ENCODE measurements at places on chromosomes 12 and 14. TPM values are rescaled to one million over a fixed set of nuclear protein-coding genes. Genes with fewer than 3 reads are reported as not detected.

The VWF gene
- total RNA-seq, result 53.7 TPM

The TAS2R19 gene
- total RNA-seq, result 1.2 TPM

The MARS1 gene
- total RNA-seq, result 130 TPM

The ASPG gene
- total RNA-seq, result 59.2 TPM

The LBHD2 gene
- not detected for total RNA-seq

The CLEC6A gene
- not detected for total RNA-seq

DNA sequence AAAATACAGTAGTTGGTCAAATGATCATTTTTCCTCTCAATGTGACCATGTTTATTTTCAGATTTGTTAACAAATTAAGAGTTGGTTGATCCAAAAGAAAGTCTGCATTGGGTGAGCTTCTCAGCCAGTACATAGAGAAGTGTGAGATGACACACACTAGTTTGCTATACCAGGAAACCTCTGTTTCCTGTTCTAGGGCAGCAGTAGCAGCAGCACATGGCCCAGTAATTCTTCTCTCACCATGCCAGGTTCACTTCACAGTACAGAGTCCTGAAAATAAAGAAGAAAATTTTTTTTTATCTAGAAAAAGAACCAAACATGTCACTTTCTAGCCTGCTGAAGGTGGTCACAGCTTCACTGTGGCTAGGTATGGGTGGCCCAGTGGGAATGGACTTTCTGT, 250.2 kb upstream of the OR4E1 start:
- peak; percentile 79 for ATAC-seq

- ATAC-seq, result no peak
Measured at GRCh38 chr14:94337274-94337673, 14.1 kb upstream of the SERPINA6 start.

GRCh38 chr12:24496755-24497154, 452.1 kb downstream of the BCAT1 start:
- no peak for ATAC-seq

- ATAC-seq, result no peak
Measured at GRCh38 chr12:13247596-13247995, 51.1 kb downstream of the EMP1 start.

DNA sequence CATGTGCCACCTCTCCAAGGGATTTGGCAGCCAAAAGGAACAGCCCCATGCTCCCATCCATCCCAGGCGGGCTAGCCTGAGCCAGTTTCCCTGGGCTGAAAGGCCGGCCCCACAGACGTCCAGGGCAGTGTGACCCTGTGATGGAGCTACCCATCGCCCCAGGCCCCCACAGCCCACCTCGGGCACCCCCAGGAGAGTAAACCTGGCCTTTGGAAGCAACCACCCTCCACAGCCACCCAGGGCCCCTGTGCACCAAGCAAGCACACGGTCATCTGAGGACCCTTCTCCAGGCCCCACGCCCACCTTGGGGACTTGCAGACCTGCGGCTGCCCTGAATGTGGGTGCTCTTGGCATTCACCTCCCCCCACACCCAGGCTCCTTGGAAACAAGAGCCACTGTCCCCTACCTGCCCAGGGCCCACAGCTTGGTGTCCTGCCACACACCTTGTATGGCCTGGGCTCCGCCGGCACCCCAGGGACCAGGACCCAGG, 8.4 kb downstream of the AHNAK2 start:
- ATAC-seq, result no peak

GRCh38 chr12:4392223-4392742, 12.8 kb upstream of the FGF23 start:
- ATAC-seq, result no peak

GRCh38 chr12:81354327-81354932, 276.6 kb downstream of the ACSS3 start:
- ATAC-seq, result no peak

DNA sequence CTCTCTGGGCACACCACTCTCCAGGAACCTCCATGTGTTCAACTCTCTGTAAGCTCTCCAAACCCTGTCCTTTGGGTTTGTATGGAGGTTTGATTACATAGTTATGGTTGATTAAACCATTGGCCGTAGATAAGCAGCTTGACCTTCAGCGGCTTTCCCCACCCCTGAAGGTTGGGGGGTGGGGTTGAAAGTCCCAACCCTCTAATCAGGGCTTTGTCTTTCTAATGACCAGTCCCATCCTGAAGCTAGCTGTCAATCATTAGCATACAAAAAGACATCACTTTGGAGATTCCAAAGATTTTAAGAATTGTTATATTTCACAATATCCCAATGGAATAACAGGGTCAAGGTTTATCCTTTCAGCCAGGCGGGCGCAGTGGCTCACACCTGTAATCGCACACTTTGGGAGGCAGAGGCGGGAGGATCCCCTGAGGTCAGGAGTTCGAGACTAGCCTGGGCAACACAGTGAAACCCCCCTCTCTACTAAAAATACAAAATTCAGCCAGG, 8.4 kb downstream of the FAM186A start:
- ATAC-seq, result no peak

DNA sequence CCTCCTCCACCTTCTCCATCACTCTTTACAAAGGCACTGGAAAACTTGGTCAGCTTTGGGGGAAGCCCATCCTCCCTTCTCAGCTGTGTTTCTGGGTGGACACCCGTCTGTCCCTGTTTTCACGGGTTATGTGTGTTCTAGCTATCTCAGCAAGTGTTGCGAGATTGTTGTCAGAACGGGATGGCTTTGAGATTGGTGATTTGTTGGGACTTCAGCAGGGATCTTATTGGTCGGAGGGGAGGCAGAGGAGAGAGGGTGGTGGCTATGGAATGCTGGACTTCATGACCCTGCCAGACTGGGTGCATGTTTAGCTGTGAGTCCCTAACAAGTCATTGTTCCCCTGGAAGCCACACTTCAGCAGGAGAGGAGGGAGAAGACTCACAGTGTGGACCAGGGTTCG, 2.1 kb downstream of the USP5 start:
- no peak for ATAC-seq

GRCh38 chr12:108911915-108912314, 32.0 kb downstream of the DAO start:
- ATAC-seq, result peak; percentile 74

- peak; percentile 84 for ATAC-seq
Measured at GRCh38 chr14:91127401-91127801, 13.5 kb downstream of the DGLUCY start.

DNA sequence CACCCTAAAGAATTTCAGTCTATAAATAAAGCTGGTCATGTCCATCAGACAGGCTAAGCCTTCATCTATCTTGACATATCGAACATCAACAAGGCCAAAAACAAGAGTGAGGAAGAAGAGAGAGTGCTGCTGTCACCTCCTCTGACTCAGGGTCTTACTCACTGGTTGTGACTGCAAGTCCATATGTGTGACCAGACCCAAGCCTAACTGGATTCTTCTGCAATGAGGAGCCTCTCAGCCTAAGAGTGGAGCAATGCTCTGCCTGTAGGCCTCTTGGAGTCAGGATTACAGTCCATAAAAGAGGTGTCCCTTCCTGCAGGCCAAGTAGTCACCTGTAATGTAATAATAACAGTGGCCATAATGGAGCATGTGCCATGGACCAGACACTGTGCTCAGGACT, 121.2 kb upstream of the SLC35F4 start:
- ATAC-seq, result peak; percentile 87

DNA sequence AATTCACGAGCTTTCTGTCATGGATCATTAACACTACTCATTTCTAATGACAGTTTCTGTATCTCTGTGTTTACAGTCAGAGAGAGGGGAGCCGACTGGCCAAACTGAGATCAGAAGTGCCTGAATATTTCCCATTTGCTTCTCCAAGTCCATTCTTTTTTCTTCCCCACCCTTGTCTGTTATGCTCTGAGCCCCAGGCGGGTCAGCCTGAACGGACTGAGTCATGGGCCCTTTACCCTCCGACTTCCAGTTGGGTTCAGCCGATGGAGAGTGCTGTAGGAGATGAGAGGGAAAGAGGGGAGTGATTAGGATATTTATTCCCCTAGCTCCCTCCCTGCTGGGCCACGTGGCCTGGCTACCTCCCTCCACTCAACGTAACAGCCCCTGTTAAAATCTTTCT, 104.7 kb downstream of the PAH start:
- no peak for ATAC-seq

DNA sequence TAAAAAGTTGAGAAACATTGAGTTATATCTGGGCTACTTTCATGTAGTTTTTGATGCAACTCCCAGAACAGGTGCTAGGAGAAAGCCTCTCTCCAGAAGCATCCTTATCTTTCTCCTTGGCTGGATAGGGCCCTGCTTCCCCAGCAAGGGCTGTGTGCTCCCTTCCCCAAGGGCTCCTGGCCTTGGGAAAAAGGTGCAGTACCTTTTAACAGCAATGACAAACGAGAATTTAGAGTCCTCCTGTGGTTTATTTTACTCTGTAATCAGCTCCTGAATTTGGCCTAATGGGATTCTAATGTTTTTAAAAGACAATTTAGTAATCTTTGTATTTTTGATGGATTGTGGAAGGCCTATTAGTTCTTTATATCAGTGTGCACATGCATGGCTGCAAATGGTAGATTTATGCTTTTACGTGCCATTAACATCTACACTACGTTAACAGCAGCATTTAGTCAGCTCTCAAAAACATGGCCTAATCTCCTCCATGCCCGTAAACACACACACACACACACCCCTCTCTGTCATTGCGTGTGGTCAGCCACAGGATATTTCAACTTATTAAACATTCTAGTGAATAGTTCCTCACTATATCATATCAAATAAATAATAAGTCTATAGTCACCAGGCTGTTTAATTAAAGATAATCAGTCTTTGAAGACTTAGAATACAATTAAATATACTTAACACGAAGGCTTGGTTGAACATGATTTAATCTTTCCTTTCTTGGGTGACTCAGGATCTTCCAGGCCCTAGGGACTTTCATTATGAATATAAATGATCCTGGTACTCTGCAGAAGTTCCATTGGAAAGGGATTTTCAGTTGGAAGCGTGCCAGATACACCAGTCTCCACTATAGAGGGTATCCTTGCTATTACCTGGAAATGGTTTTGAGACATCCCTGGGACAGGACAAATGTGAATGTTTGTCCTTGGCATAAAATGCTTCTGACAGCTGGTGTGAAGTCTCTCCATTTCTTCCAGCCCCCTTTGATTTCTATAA, 181.4 kb upstream of the PWP1 start:
- ATAC-seq, result no peak

GRCh38 chr12:24814379-24815113, 134.4 kb downstream of the BCAT1 start:
- no peak for ATAC-seq

GRCh38 chr14:92712654-92713051, 35.8 kb downstream of the LGMN start:
- no peak for ATAC-seq

GRCh38 chr12:14327711-14328110, 37.8 kb upstream of the ATF7IP start:
- ATAC-seq, result peak; percentile 95

DNA sequence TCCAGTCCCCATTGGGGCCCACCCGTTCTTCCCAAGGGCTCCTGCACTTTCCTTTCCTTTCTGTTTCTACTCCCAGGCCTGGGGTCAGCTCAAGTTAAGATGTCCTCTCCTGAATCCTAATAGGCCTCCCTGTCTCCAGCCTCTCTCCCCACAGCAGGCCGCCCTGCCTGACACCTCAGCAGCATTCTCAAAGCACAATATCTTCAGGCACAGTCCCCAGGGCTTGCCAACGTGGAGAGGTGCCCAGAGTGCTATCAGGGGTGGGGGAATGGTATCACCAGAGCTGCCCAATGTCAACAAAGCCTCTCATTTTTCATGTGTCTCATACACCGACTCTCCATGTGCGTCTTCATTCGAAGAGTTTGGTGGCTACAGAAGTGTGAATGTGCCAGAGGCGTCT, 123.0 kb downstream of the FOXN3 start:
- no peak for ATAC-seq

DNA sequence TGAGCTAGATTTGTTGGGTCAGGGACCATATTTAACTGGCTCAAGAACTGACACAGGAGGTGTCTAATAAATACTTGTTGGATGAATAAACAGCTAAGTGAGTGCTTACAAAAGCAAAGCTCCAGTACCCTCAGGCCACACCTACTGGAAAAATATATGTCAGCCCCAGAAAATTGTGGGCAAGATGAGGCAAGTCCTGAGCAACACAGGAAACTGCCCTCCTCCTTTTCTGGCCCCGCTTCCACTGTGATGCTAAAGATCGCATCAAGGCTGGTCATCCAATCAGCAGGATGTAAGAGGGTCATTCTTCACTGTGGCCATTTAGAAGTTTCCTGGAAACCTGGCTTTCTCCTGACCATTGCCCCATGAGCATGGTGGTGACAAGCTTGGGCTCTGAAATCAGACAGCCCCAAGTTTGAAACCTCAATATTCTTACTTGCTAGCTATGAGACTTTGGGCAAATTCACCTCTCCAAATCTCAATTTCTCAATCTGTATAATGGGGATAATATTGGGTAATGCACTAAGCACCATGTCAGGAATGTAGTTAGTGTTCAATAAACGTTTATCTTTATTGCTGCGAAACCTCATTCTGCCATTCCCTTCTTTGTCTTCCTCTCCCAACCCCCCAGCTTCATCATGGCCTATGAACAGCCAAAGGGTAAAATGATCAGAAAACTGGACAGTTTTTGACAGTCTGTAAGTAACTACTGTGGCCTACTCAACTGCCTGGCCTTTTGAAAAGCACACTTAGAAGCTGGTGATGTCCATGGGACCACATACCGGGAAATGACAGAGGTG, 139.3 kb upstream of the PZP start:
- ATAC-seq, result peak; percentile 73

Measured in esophagus mucosa (tissue), 1 donor.